ENCODE measurements at places on chromosomes 1 and 21.

DNA sequence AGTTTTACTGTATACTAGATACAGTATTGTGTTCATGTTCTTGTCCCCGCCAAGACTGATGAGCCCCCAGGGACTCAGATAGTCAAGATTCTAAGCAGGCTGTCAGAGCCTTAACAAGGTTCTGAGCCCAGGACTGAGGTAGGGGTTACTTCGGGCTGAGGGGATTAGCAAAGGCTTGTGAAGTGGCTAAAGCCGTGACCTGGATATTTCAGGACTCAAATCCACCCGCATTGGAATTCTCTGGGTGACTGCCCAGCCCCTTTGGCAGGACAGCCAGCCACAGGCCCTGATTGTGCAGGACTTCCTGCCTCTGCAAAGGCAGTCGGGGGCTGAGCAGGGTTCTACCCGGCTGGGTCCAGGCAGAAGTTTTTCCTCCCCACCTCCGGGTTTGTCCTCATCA is at the start of gene PLA2G5:
TSS of gene PLA2G5 (plus strand) at position 321 of the 400 bp plus-strand sequence. CDS start 14,637 bp downstream, outside the sequence.
- DNase-seq: peak; percentile 22

GRCh38 chr1:41392528-41392924 is 31.3 kb downstream of the FOXO6 start:
- no peak for DNase-seq

DNA sequence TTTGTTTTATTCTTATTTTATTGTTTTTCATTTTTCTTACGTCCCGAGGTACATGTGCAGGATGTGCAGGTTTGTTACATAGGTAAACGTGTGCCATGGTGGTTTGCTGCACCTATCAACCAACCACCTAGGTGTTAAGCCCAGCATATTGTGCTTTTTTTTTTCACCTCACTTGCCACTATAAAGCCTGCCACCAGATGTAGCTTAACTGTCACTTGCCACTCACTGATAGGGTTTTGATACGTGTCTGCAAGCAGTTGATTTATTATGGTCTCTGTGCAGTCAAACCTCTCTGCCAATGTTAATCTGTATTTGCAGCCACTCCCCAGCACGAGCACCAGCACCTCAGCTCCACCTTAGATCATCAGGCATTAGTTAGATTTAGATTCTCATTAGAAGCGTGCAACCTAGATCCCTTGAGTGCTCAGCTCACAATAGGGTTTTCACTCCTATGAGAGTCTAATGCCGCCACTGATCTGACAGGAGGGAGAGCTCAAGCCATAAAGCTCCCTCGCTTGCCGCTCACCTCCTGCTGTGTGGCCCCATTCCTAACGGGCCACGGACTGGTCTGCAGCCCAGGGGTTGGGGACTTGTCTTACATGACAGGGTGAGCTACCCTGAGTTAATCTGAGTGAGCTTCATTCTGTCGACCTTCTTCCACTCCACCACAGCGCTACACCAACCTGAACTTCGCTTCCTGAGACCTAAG is 17.9 kb upstream of the ABCG1 start:
- DNase-seq: no peak

DNA sequence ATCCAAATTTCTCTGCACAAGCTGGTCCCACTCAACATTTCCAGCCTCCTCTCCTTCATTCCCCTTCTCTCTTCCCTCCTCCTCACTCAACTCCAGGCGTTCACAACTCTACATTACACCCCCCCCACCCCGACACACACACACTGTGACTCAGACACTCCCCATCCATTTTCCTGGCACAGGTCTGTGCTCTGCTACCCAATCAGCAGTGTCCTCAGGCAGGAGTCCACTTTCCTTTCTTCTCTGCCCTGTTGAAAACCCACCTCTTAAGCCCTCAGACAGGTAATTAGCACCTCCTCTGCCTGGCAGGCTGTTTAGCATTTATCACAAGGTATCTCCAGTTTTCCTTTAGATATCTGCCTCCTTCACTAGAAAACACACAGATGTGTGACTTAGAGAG is 8.8 kb upstream of the LMX1A start:
- peak; percentile 19 for DNase-seq

DNA sequence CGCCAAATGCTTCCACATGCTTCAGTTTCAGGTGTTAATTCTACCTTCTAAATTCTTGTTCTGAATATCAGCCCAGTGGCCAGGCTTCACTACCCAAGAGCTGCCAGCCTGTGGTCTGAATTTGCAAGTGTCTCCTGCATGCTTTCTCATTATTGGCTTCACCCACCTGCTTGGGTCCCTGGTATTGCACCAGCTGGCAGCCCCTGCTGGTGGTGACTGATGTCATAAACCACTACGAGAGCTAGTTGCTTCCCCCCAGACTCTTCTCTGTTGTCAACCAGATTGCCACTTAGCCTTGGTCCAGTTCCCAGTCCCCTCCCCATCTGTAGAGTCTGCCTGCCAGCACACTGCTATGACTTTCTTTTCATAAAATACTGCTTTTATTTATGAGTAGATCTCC is 197.7 kb upstream of the DUSP10 start:
- DNase-seq: no peak

DNA sequence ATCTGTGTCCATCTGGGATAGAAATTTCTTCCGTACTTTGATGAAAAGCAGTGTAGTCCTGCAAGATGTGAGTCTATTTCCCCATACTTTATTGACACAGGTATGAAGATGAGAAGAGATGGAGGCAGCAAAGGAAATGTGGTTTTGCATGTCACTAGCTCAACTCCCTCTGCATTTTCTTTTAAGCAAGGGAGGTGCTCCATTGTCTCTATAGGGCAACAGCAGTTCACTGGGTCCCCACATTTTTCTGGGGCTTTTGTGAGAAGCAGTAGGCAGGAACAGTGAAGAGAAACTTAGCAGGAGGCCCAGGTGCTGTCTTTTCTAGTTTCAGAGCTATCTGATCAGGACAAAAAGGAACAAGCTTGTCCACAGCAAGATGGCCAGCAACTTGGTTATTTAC is 37.1 kb downstream of the C21orf91 start:
- no peak for DNase-seq

- DNase-seq: no peak
Measured at GRCh38 chr1:69403756-69404320, 163.9 kb upstream of the LRRC7 start.
